ENCODE measurements at places on chromosomes 6 and 20. TPM values are rescaled to one million over a fixed set of nuclear protein-coding genes. Genes with fewer than 3 reads are reported as not detected.

DNA sequence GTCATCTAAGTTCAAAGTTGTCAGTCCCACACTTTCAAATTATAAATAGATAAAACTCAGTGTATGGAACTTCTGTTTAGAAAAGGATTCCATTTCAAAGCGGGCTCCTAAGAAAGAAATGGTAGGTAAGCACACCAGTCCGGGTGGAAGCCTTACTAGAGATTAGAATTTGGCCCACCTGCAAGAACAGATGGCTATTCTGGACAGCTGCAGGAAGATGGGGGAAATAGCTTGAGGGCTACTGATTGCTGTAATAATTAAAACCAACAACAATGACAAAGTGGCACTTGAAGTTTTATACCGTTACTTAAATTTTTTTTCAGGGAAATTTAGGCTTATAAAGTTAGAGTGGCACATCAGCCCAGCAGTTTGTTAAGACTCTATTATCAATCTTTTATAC, 83.3 kb downstream of the HIVEP2 start:
- DNase-seq = no peak

DNA sequence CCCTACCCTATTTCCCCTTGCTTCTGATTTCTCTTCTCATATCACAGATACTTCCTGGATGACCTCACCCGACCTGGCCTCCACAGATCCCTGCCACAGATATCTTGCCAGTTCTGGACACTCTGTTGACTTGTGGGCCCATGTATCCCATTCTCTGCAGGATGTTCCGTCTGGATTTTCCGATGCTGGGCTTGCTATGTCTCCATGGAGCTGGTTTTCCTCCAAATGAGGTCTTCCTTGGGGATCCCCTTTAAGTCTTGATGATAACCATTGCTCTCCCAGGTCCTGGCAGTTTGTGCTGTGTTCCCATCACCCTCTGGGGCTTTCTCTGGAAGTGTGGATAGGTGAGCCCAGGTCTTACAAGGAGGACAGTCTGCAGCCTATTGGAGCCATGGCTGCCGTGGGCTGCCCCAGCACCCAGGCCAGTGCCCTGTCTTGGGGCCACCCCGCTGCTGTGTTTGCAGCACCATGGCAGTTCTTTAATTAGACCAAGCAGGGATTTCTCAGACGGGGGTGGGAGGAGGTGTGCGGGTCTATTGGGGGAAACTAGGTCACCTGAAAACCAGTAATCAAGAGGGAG, 23.9 kb downstream of the PPP1R16B start:
- no peak for DNase-seq

- DNase-seq = no peak
Observed at GRCh38 chr6:112416866-112417265, 69.7 kb downstream of the RFPL4B start.

- no peak for DNase-seq
Observed at GRCh38 chr20:1813101-1813529, 82.1 kb upstream of the SIRPA start.

- no peak for DNase-seq
Observed at GRCh38 chr20:58010666-58011065, 217.8 kb downstream of the ANKRD60 start.

DNA sequence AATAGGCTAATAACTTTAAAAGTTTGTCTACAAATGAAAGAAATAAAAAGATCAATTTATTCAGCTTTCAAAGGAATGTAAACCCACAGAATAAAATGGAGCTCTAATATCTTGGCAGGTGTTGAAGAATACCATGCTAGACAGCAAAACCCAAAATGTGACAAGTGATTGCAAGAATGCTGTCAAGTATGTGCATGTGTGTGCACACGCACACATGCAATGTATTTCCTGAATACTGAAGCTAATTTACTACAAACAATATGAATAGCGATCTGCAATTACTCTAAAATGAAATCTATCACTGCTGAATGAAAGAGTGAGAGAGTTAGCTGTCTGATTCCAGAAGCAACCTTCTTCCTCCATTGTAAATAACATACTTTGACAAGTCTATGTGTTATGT, 179.2 kb upstream of the HSF2 start:
- no peak for DNase-seq

- DNase-seq = no peak
Observed at GRCh38 chr6:159404296-159404695, 235.1 kb downstream of the FNDC1 start.

- DNase-seq = no peak
Observed at GRCh38 chr6:33755070-33755869, 8.6 kb upstream of the IP6K3 start.

DNA sequence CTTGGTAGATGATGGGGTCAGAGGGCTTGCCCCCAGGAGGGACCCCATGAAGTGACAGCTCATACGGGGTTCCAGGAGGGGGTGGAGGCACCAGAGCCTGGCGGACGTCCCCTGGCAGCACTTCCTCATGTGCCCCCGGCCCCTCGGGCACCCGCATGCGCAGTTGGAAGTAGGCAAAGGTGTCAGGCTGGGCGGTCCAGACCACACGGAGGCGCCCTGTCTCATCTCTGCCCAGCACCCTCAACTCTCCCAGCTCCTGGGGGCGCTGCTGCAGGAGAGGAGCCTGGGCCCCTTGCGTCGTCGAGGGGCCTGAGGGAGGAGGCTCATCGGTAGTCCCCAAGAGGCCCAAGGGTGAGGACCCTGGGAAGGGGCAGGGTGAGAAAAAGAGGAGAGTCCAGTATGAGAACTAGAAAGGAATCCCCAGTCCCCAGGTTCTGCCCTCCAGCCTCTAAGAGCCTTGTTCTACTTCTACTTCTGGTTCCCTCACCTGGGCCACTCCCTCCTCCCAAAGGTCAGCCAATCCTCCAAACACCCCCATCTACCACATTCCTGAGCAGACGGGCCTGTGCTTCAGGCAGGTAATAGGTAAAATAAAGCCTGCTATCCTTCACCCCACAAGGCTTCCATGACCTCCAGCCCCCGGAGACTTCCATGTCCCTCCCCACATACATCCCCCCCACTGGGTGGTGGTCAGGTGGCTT, 23.2 kb downstream of the TNXB start:
- no peak for DNase-seq

DNA sequence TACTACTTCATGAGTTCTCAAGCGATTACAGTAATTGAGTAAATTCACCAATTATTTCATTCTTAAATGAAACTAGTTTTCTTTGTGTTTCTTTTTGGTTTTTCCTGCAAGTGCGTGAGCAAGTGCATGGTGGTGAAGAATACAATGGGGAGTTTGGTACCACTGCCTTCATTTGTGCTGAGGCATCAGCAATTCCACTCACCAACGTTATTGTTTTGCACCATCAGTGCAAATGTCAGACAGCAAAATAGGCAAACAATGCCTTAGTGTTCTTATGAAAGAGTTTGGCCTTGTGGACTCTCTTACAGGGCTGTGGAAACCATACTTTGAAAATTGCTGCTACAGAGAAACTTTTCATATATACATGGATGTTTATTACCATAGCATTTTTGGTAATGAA, 8.2 kb downstream of the CDH26 start:
- no peak for DNase-seq

DNA sequence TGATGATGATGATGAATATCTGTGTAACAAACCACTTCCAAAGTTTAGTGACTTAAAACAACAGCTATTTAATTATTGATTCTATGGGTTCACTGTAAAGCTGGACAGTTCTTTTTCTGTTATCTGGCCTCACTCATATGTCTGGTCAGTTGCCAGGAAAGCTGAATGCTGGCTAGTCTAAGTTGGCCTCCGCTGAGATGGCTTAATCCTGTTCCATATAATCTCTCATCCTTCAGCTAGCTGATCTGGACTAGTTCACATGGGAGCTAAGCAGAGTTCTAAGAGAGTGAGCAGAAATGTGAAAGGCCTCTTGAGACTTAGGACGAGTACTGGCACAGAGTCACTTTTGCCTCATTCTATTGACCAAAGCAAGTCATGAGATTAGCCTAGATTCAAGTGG, 334.7 kb upstream of the FLRT3 start:
- no peak for DNase-seq

GRCh38 chr20:23235173-23236027, 115.2 kb upstream of the NXT1 start:
- DNase-seq = peak; percentile 72

DNA sequence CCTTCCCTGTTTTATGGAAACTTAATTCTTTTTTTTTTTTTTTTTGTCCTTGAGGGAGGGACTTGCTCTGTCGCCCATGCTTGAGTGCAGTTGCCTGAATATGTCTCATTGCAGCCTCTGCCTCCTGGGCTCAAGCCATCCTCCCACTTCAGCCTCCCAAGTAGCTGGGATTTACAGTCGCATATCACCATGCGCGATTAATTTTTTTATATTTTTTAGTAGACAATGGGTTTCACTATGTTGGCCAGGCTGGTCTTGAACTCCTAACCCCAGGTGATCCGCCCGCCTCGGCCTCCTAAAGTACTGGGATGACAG, 654 bp downstream of the TMEM14C start:
- DNase-seq = peak; percentile 18

GRCh38 chr6:142419071-142419470, 117.3 kb downstream of the ADGRG6 start:
- no peak for DNase-seq

GRCh38 chr6:139117734-139118133, 17.1 kb upstream of the HECA start:
- no peak for DNase-seq

DNA sequence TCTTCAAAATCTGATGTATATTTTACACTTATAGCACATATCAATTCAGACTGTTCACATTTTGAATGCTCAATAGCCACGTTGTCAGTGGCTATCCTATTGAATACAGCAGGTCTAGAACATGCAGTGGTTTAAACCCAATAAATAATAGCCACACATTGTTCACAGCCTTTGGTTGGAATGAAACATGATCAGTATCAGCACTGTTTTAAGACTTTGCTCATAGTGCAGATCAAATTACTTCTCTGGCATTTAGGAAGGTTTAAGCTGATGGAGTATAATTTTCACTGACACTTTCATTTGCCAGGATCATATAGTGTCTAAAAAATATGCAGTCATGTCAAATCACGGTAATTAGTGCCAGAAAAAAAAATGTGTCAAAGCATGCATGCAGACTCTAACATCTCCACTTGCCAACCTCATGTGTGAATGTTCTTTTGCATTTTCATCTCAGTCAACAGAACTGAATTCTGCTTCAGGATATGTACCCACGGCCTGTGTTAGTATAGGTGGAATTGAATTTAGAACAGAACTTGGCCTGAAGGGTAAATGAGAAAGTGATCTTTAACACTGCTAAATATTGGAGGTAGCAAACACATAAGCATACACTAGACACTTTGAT, 184.1 kb downstream of the SLC24A3 start:
- no peak for DNase-seq

Gene BCAS1
- 0.09 TPM for total RNA-seq

Gene RSPH9
- total RNA-seq = not detected

Gene LYRM4
- total RNA-seq = 53.4 TPM

Gene FOXA2
- total RNA-seq = not detected

Gene ECT2L
- total RNA-seq = not detected

Gene RMND1
- 21.5 TPM for total RNA-seq

Gene OR2H1
- total RNA-seq = not detected
